CD4-positive, alpha-beta T cell treated with Interleukin-4 for 4 hours (primary cell): ENCODE measurements at places on chromosomes 2 and 18.

- no peak for DNase-seq
Measured at GRCh38 chr2:230557065-230557464, 141.1 kb downstream of the SP100 start.

GRCh38 chr2:12303181-12304030 lies 413.3 kb upstream of the TRIB2 start:
- DNase-seq, result peak; percentile 15

DNA sequence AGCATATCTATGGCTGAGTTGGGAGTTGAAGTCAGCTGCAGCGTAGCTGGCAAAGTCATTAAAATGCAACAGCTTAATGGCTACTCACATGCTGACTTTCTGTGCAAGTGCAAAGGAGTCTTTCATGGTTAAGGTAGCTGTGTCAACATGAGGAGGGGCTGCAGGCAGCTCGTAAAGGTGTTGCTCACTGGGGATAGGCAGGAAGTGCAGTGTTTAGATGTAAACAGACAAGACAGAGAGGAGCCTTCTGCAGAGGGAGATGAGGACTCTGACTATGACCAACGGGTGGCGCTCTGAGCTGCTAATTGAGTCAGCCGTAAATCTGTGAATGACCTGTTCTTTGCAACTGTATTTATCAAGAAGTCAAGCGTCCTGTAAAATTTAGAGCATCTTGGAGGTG lies 22.3 kb upstream of the CAVIN2 start:
- DNase-seq, result no peak

DNA sequence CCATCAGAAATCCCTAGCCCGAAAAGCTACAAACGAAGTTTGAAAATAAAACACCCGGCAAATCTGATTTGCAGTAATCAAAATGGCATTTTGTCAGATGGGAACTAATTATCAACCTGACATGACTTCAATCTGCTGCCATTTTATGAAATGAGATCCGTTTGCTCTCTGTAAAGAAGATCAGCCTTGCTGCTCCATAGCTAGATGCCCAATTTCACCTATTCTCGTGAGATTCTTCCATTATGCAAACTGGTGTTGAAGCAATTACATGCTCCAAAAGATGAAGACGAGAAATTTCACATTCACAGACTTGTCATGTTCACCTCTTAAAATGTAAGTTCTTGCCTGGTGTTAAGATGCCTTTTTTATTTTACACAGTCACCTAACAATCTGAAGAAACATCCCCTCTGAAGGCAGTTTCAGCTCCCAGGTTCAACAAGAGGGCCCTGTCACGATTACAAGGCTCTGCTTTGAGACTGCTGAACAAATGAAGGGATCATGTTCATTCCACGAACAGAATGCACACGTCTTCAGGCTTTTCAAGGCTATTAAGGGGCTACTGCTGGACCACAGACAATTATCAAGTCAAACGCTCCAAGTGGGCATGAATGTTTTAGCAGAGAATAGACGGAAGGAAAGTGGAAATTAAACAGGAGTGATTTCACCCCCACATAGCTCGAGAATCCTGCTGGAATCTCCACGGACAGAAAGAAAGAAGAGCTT lies 172.6 kb upstream of the PID1 start:
- no peak for DNase-seq

- DNase-seq, result no peak
Measured at GRCh38 chr18:45551142-45551815, 64.0 kb upstream of the SLC14A2 start.

- DNase-seq, result no peak
Measured at GRCh38 chr2:201777043-201777442, 3.7 kb downstream of the ALS2 start.

- DNase-seq, result no peak
Measured at GRCh38 chr2:48849770-48850169, 94.2 kb upstream of the LHCGR start.

DNA sequence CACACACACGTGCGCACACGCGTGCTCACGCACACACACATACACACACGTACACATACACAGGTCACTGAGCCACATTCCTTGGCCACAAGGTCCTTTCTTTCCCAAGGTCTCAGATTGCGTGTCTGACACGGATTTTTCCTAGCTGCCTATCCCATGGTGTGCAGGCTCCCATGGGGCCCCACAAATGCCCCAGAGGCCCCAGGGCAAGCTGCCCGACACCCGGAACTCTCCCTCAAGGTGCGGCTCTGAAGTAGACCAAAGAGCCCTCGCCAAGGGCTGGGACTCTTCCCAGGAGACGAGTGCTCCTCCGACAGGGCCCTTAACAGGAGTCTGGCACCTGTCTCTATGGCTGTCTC lies 46.7 kb downstream of the SDC1 start:
- no peak for DNase-seq

GRCh38 chr2:211055438-211055837 lies 499.0 kb downstream of the CPS1 start:
- DNase-seq, result no peak
